GDM1 (cell line): ENCODE measurements at places on chromosomes 4 and X.

GRCh38 chr4:99574530-99575324 is at the start of gene MTTP:
MTTP (plus strand) TSS chr4:99574824; CDS start chr4:99574910, 86 bp downstream.
- DNase-seq, result no peak

DNA sequence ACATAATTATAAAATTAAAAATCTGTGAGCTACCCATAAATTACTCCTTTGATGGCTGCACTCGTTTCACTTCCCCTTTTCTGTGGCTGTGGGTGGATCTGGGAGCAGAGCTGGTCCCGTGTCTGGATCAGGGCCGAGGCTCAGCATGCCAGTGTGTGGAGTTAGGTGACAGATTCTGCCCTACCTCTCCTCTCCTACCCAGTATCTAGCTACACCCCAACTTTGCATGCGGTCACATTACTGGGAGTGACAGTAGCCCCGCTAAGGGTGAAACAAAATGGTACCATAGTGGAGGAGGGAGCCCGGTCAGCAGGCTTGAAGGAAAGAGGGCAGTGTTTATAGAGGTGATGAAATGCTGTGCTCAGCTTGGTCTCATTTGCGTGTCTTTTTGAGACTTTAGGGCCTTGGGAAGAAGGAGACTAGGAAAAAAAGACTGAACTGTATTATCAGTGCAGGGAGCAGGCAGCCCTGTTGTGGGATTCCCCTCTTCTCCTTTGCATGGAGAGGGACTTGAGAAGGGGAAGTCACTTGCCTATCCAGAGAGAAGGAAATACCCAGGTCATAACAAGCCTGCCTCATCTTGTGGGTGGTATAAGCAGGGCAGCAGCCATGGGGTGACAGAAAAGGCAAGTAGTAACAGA is 48.4 kb downstream of the ARHGAP10 start:
- DNase-seq, result peak; percentile 47

- DNase-seq, result no peak
Observed at GRCh38 chr4:112270640-112271421, 14.9 kb downstream of the TIFA start.

GRCh38 chr4:150164956-150165629 is 86.8 kb downstream of the DCLK2 start:
- no peak for DNase-seq
